ENCODE measurements at places on chromosomes 4 and X. TPM values are rescaled to one million over a fixed set of nuclear protein-coding genes. Genes with fewer than 3 reads are reported as not detected.

Gene RPS6KA6
- total RNA-seq, result 0.22 TPM

Gene TNIP2
- total RNA-seq, result 59.1 TPM

Gene NR0B1
- not detected for total RNA-seq

Gene CYP2U1
- 3.3 TPM for total RNA-seq

DNA sequence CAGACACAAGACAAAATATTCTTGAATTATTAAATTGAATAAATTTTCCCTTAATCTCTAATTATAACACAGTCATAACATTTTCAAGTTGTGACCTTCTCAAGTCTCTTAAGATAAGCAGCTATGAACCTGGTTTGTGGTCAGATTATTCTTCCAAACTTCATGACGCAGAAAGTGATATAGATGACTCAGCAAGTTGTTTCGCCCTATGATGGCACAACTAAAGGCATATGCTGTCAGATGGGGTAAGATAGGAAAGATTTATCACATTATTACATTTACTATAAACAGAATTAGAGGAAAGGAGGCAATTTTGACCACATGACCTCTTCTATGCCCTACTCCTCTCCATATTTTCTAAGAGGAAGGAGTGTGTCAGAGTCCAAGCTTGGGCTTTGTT, 4.6 kb upstream of the DCAF12L2 start:
- H3K4me1 ChIP-seq, result no peaks in the 10 kb centered on the region
- H3K27me3 ChIP-seq, result no peaks in the 10 kb centered on the region
- H3K27ac ChIP-seq, result no peak overlapping the region
- DNase-seq, result no peak

DNA sequence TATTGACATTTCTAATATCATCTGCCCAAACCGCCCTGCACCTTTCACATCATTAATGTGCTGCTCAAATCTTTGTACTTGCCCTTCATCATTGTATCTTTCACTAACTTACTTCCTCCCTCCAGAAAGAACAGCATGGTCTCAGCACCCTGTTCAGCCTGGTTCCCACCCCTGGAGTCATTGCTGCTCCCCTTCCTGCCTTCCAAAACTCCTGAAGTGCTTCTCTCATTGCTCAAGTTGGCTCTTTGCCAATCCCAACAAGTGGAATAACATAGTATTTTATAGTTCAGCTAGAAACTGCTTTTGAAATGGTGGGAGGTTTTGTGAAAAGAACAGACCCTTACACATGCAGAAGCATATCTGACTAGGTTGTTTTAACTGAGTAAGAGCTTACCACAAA, 14.0 kb upstream of the TTC29 start:
- no peaks in the 10 kb centered on the region for H3K4me1 ChIP-seq
- H3K4me3 ChIP-seq, result no peak overlapping the region
- no peak overlapping the region for H3K27ac ChIP-seq
- H3K36me3 ChIP-seq, result no peaks in the 10 kb centered on the region
- no peak for DNase-seq

DNA sequence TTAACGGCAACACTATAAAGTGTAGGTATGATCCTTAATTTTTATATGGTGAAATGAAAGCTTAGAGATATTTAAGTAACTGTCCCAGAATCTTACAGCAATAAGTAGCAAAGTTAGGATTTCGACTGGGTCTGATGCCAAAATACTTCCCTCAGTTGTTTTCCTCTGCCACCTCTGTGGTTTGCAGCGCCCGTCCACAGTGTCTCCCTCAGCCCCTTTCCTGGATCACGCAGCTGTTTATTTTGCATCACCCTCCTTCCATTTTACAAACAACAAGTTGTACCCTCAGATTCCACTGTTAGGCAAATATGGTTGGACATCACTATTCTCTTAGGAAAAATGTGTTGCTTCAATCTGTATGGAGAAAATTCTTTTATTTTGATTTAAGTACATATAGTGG, 56.1 kb downstream of the RAPGEF2 start:
- no peak overlapping the region for H3K4me3 ChIP-seq
- no peak overlapping the region for H3K27ac ChIP-seq
- no peaks in the 10 kb centered on the region for H3K36me3 ChIP-seq
- DNase-seq, result no peak
- H3K27me3 ChIP-seq, result no peaks in the 10 kb centered on the region

GRCh38 chrX:54560411-54560810, 30.4 kb downstream of the GNL3L start:
- no peaks in the 10 kb centered on the region for H3K27me3 ChIP-seq
- H3K4me3 ChIP-seq, result no peak overlapping the region
- no peaks in the 10 kb centered on the region for H3K4me1 ChIP-seq
- no peak for DNase-seq
- peaks cover 35% of the 10 kb centered on the region for H3K36me3 ChIP-seq

GRCh38 chr4:163592212-163592611, 97.7 kb downstream of the TMA16 start:
- no peak overlapping the region for H3K4me3 ChIP-seq
- H3K27me3 ChIP-seq, result no peaks in the 10 kb centered on the region
- no peaks in the 10 kb centered on the region for H3K36me3 ChIP-seq
- H3K27ac ChIP-seq, result no peak overlapping the region
- no peak for DNase-seq

DNA sequence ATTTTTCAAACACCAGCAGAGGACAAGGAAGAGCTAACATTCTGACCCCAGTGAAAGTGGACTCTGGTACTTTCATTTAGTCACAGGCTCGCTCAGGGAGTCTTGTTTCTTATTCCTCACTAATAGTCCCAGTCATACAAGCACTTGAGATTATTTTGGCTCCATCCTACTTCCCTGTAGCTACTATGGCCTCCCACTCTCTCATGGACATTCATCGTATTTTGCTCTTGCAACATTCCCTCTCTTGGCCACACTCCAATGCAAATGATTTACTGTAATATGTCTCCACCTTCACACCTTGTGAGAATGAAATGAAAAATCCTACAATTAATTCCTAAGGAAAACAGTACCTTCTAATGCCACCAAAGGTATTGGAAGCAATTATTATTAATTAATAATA, 21.3 kb downstream of the PLRG1 start:
- H3K4me1 ChIP-seq, result no peaks in the 10 kb centered on the region
- H3K27me3 ChIP-seq, result peaks cover 13% of the 10 kb centered on the region
- H3K4me3 ChIP-seq, result no peak overlapping the region
- no peak overlapping the region for H3K27ac ChIP-seq
- H3K36me3 ChIP-seq, result no peaks in the 10 kb centered on the region
- no peak for DNase-seq

GRCh38 chrX:100698551-100698950, 33.4 kb downstream of the SYTL4 start:
- no peak for DNase-seq
- no peak overlapping the region for H3K4me3 ChIP-seq
- H3K4me1 ChIP-seq, result no peaks in the 10 kb centered on the region
- H3K36me3 ChIP-seq, result no peaks in the 10 kb centered on the region
- H3K27me3 ChIP-seq, result no peaks in the 10 kb centered on the region
- no peak overlapping the region for H3K27ac ChIP-seq

DNA sequence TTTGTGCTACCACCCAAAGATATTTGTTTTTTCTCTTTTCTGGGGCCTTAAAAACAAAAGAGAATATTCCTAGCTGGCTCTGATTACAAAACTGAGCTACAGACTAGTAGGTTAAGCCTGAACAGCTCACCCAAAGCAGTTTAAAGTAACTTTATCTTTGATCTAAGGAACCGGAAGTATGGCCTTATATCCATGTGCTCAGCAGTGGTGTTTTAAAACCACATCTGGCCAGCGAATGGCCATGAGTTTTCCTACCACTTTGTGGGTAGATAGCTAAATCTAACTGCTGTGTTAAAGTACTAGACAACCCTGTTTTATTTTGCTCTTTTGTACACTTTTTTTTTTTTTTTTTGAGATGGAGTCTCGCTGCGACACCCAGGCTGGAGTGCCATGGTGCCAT, 24.6 kb downstream of the ADGRG4 start:
- no peaks in the 10 kb centered on the region for H3K27me3 ChIP-seq
- H3K4me3 ChIP-seq, result no peak overlapping the region
- H3K27ac ChIP-seq, result no peak overlapping the region
- no peaks in the 10 kb centered on the region for H3K36me3 ChIP-seq

DNA sequence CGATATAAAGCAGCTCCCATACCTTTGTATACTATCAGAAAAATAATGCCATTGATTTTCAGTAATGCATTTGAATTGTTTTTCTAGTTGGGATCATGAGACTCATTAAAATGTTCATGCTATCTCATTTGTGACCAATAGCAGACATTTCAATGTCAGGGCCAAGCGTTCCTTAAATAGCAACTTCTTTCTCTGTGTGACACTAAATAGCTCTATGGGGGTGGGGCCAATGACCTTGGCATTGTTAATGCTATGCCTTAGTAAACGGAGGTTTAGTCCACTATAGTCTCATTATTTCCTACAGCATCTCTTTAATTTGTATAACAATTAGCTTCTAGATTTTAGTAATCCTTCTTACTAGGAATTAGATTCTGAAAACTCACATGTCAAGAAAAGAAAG, 48.6 kb upstream of the ARHGAP24 start:
- no peak overlapping the region for H3K4me3 ChIP-seq
- DNase-seq, result no peak
- H3K27me3 ChIP-seq, result no peaks in the 10 kb centered on the region

DNA sequence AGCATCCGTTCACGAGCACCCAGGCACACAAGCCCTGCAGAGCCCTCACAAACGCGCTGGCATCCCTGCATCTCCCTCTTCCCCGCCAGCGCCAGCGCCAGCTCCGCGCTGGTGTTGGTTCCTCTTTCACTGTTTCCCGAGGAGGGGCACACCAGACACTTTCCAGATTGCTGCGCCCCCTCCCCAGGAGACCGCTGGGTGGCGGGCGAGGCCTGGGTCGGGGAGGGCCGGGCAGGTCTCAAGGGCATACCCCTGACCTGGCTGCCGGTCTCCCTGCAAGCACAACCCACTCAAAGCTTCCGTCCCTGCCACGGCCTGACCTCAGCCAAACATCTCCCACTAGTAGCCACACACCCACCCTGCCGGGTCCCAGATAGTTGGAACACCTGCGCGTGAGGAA, 2.2 kb upstream of the NKX1-1 start:
- DNase-seq, result no peak
- H3K27me3 ChIP-seq, result peaks cover 12% of the 10 kb centered on the region
- H3K27ac ChIP-seq, result no peak overlapping the region

DNA sequence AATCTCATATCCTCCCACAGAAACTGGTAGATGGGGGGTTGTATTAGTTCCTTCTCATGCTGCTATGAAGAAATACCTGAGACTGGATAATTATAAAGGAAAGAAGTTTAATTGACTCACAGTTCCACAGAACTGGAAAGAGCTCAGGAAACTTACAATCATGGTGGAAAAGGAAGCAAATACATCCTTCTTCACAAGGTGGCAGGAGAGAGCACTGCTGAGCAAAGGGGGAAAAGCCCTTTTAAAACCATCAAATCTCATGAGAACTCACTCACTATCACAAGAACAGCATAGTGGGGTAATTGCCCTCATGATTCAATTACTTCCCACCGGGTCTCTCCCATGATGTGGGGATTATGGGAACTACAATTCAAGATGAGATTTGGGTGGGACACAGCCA, 250.5 kb upstream of the GPRIN3 start:
- no peaks in the 10 kb centered on the region for H3K27me3 ChIP-seq
- no peak for DNase-seq
- no peaks in the 10 kb centered on the region for H3K4me1 ChIP-seq
- H3K36me3 ChIP-seq, result no peaks in the 10 kb centered on the region
- no peak overlapping the region for H3K4me3 ChIP-seq

Measured in T-cell (primary cell).